Colonic mucosa (tissue), 4 donors: ENCODE measurements at places on chromosomes 6 and 20. TPM values are rescaled to one million over a fixed set of nuclear protein-coding genes. Genes with fewer than 3 reads are reported as not detected.

The TNFAIP3 gene
- 46.3 TPM for total RNA-seq

The NRSN1 gene
- not detected for total RNA-seq

The ISM1 gene
- total RNA-seq: not detected

The ZBTB22 gene
- 12.4 TPM for total RNA-seq

The CFAP61 gene
- not detected for total RNA-seq
